Stimulated activated CD4-positive, alpha-beta T cell treated with anti-CD3 and anti-CD28 coated beads, Interleukin-4, amount 100 ng/mL, for 1 hour (primary cell): ENCODE measurements at places on chromosomes 13 and 19.

DNA sequence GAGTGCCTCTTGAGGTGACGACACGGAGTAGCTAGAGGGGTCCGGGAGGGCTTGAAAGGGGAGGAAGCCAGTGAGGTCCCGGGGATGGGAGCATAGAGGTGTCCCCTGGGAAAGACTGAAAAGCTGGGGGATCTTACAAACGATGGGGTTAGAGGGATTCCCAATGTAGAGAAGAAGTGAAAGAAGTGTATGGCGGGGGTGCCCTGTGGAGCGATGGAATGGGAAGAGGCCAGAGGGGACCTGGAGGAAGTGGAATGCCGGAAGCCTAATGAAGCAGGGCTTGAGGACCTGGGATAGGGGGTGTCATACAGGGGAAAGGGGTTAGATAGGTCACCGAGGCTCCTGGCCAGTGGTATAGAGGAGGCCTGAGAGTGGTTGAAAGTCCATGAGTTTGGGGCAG is 580 bp downstream of the AP2A1 start:
- DNase-seq = no peak

GRCh38 chr19:49081273-49081672 is 4.0 kb upstream of the SNRNP70 start:
- DNase-seq = no peak

- DNase-seq = no peak
Measured at GRCh38 chr19:35310811-35311465, 18.0 kb upstream of the CD22 start.

DNA sequence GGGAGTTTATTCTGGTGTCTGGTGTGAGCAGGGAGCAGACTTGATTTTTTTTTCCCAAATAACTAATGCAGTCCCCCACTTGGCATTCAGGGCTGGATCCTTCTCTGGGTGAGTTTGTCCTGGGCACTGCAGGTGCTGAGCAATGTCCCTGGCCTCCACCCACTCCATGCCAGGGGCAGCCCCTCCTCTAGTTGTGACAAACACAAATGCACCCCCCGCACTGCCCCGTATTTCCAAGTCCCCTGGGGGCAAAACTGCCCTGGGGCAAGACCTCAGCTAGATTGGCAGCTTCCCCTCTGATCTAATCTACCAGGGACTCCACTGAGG is 6.4 kb downstream of the MOB3A start:
- DNase-seq = no peak

DNA sequence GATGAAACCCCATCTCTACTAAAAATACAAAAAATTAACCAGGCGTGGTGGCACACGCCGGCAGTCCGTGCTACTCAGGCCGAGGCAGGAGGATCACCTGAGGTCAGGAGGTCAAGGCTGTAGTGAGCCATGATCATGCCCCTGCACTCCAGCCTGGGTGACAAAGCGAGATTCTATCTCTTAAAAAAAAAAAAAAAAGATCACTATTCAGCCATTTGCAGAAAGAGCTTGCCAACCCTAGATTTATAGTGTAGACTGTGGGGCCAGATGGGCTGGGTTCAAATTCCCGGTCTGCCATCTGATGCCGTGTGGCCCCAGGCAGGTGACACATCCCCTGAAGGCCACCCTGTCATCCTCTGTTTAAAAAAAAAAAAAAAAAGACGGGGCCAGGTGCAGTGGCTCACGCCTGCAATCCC is 28.9 kb downstream of the SMIM24 start:
- no peak for DNase-seq

- peak; percentile 66 for DNase-seq
Measured at GRCh38 chr19:13207846-13208671, 57.8 kb downstream of the IER2 start.

GRCh38 chr13:112868308-112868707 is 100.7 kb upstream of the MCF2L start:
- no peak for DNase-seq

DNA sequence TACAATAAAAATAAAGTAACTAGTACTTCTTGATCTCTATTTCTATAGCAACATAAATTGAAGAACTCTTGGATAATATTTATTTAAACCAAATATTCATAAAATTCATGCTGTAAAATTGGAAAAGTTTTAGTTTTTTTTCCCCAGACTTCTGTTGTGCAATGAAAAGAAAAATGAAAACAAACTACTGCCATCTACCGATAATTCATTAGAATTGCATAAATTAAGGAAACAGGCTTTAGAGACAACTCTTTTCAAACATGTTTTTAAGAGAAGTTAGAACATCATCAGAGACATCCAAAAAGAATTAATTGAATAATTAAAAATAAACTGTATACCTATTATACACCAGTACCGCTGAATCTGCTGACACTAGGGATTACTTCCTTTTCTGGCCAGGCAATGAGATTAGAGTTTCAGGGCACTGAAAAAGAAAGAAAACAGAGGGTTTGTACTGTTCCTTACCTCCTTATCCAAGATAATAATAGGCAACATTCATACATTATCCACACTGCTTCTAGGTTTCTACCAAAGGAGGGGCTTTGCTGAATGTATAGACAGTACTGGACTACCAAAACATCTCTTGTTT is 4.9 kb downstream of the CCDC122 start:
- no peak for DNase-seq

DNA sequence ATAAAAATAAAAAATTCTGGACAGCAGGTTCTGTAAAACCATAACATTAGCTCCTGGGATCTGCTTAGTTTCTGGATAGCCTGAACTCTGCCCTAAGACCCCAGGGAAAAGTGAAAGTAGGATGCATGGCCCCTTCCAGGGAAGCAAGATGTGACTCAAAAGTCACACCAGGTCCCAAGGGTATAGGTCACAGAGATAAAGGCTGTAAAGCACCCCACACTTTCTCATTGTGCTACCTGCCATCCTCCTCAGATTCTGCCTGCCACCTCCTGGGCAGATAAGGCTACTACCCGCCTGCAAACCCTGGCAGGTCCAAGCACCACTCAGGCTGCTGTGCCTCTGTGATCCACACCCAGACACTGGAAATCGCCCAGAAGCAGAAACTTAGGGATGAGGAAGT is 20.6 kb downstream of the FFAR2 start:
- DNase-seq = peak; percentile 56

DNA sequence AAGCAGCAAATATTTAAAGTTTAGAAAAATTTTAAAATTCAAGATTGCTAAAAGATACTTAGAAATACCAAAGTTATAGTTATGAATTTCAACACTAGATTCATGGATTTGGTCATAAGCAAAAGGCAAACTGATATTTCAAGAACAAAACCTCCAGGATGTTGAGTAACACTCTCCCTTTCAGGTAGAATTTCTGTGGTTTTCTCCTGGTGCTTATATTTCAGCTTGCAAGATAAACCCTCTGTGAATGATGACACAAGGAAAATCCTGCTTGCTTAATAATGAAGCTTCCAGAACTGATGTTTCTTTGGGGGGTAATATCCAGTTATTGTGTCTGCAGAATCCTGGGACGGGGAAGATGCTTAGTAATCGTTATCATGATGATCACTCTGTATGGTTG is 320.3 kb upstream of the EDNRB start:
- DNase-seq = no peak

DNA sequence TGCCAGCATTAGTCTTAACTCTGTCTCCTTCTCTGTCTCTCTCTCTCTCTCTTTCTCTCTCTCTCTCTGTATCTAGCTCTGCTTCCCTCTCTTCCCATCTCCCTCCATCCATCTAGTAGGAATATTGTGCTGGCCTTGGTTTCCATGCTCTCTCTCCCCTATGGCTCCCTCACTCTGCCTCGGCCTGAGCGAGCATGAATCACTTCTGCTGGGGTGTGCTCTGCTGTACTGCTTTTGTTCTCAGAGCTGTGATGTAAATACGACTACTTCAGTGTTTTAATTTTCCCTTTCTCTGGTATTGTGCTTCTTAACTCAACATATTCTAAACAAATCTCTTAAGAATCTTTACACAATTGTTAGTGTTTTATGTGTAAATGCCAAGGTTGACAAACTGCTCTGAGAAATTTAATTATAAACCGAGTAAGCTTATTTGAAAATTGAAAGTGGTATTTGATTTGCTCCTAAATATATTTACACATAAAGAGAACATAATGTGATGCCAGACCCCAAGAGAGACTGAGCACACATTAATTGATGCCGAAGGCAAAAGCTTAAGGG is 211.5 kb upstream of the KL start:
- no peak for DNase-seq

DNA sequence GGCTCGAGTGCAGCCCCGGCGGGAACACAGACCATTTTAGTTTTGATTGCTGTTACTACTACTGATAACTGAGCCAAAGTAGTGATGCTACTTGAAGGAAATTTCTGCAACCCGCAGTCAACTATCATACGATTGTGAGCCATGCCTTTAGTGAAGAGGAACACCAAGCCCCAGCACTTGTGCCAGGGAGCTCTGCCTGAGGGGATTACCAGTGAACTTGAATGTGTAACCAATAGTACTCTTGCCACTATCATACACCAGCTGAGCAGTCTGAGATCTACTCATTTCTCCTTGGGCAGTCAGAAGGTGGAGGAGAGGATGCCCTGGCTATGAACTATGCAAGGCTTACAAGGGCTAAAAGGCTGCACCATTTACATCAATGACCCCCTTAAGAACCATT is 49.0 kb upstream of the N4BP2L1 start:
- DNase-seq = no peak

GRCh38 chr19:18908917-18909619 is 10.1 kb downstream of the COPE start:
- no peak for DNase-seq

GRCh38 chr13:97321101-97321500 is 99.0 kb downstream of the MBNL2 start:
- no peak for DNase-seq

- no peak for DNase-seq
Measured at GRCh38 chr19:871446-872265, 12.2 kb downstream of the CFD start.

DNA sequence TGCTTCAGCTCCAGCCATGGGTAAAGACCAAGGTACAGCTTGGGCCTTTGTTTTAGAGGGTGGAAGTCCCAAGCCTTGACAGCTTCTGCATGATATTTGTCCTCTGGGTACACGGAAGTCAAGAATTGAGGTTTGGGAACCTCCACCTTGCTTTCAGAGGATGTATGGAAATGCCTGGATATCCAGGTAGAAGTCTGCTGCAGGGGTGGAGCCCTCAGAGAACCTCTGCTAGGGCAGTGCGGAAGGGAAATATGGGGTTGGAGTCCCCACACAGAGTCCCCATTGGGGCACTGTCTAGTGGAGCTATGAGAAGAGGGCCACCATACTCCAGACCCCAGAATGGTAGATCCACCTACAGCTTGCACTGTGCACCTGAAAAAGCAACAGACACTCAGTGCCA is 23.0 kb upstream of the MYO16 start:
- no peak for DNase-seq

GRCh38 chr19:4609878-4610511 is 29.3 kb upstream of the TNFAIP8L1 start:
- DNase-seq = no peak

DNA sequence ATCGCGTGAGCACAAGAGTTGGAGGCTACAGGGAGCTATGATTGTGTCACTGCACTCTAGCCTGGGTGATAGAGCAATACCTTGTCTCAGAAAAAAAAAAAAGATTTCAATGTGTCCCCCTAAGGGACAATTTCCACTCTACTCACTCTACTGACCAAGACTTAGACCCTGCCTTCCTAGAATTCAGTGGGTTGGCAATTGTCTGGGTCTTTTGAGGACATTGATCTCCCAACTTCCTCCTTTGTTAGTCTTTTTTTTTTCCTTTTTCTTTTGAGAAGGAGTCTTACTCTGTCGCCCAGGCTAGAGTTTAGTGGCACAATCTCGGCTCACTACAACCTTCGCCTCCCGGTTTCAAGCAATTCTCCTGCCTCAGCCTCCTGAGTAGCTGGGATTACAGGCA is 2.2 kb downstream of the SPTBN4 start:
- DNase-seq = no peak

DNA sequence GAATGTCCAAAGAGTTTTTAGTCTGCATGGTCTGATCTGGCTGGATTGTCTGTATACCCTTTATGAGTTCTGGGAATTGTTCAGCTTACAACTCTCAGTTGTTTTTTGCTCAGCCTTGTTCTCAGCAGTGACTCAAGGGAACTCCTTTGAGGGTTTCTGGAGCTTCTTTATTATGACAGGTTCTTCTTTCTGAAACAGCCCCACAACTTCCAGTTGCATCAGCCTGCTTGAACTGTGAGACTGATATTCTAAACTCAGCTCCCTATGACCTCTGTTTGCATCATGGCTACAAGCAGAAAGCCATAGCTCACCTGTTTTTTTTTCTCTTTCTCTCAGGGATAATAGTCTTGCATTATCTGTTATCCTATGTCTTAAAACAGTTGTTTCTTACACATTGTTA is 85.0 kb downstream of the TDRD3 start:
- no peak for DNase-seq

DNA sequence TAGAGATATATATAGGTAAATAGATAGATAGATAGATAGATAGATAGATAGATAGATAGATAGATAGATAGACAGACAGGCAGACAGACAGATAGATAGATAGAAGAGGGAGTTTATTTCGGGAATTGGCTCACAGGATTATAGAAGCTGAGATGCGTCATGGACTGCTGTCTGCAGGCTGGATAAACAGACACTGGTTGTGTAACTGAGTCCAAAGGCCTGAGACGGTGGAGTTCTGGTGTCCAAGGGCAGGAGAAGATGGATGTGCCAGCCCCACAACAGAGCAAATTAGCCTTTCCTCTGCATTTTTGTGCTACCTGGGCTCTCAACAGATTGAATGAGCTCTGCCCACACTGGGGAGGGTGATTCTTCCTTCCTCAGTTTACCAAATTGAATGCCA is 2.7 kb downstream of the CYP4F3 start:
- no peak for DNase-seq

DNA sequence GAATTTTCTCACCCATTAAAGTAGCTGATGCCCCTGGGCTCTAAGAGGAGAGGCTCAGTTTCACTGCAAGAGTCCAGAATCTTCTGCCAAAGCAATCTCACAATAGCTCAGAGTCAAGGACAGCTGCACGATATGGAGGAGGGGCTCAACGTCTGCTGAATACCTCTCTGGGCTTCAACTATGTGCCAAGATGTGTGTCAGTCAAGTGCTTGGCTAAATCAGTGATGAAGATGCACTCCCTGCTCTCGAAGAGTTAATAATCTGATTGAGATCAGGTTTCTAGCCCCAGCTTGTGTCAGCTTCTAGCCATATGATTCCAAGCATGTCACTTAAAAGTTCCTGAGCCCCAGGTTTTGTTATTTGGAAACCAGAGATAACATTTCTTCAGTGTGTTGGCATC is 46.8 kb downstream of the KLF12 start:
- DNase-seq = no peak

DNA sequence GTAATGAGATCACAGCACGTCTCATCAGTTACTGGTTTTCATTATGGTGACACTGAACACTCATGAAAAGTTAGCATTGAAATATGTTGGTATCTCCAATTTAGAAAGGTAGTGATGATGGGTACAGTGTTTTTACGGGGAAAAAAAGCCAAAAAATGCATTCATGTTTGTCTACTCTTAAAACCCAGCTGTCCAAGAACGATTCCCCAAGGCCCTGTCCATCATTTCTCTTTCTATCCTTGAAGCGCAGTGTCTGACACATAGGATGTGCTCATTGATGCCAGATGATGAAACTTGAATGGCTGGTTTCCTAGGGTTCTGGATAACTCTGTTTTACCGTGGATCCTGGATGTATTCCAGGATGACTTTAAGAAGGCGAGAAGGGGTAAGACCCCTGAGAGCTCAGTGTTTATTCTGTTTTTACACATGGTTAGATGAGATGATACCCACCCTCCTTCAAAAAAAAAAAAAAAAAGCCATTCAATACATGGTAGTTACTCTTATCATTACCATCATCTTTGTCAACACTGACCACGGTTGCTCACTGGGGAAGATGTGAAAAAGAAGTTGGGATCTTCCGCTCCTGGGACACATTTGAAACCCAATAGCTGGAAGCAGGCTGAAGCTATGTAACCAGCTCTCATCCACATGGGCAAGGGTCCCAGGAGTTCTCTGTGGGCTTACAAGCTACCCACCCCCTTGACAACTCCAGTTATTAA is 22.5 kb downstream of the SERP2 start:
- DNase-seq = no peak
